Activated CD4-positive, alpha-beta T cell treated with anti-CD3 and anti-CD28 coated beads, Interleukin-2, amount 10 ng/mL, durations not matched to agents 7 days and 5 days (primary cell): ENCODE measurements at places on chromosomes 7 and 10. TPM values are rescaled to one million over a fixed set of nuclear protein-coding genes. Genes with fewer than 3 reads are reported as not detected.

GRCh38 chr10:69646185-69647060, 16.4 kb downstream of the FAM241B start:
- DNase-seq: no peak

DNA sequence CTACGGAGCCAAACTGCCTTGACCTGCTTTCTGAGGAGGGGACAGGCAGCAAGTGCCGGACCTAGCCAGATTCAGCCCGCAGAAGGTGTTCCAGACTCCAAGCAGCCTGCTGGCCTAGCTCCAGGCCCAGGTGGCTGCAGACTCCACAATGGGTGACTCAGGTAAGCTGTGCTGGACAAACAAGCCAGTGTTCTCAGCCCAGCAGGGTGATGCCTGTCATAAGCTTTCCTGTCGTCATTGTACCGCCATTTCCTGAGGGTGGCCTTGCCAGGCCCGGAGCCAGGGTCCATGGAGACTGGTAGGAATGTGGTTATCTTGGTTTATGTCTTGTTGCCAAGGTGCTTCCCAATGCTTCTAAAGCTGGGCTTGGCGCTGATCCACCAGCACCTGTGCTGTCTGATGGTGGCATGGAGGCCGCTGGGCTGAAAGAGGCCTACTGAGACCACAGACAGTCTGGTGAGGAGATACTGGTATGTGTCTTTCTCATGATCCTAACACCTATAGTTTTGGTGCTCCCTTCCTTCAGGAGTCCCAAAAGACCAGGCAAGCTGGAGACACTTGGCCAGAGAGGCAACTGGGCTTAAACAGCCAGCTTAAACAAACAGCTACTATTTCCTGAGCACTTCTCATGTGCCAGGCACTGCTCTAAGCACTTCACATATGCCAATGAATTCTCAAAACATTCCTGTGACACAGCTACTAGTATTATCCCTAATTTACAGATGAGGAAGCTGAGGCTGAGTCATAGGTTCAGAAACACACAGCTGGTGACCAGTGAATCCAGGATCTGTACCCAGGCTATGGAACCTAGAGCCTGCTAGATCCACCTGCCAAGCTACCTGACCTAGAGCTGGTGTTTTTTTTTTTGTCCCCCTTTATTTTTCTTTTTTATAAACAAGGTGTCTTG, 42.0 kb downstream of the ZC3HC1 start:
- no peak for DNase-seq

GRCh38 chr7:151537818-151538561, 18.3 kb upstream of the RHEB start:
- no peak for DNase-seq

- no peak for DNase-seq
These were observed 29.2 kb downstream of the EXOC4 start for GRCh38 chr7:133282094-133282493.

LLCFC1 gene
- total RNA-seq: not detected

GRCh38 chr10:23051855-23052331, 43.5 kb upstream of the MSRB2 start:
- DNase-seq: no peak

DNA sequence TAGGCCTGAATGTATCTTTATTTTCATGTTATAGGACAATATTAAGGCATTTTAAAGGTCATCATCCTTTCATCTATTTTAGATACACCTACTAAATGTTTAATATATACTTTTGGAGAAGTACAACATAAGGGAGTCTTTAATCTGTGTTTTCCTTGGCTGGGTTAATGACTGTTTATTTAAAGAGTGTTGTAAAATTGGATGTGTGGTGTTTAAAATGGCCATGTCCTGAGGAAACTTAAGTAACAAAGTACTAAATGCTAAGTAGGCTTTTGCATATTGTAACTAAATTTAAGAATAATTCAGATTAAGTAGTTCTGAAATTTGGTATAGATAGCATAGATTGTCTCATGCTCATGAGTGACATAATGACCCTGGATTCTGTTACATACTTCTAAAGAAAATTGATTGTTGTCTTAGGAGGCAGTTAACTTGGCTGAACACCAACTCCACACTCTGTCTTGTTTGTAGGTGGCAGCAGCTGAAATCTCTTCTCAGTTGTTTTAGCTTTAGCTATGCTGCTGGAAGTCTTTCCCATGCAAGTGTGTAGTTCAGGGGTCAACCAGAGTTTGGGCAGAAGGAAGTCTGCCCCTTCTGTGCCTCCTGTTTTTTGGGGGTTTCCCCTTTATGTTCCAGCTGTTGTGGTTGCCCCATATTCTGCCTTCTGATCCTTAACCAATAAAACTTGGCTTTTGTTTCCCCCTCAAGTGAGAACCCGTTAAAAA, 29.2 kb downstream of the DLD start:
- DNase-seq: no peak

DNA sequence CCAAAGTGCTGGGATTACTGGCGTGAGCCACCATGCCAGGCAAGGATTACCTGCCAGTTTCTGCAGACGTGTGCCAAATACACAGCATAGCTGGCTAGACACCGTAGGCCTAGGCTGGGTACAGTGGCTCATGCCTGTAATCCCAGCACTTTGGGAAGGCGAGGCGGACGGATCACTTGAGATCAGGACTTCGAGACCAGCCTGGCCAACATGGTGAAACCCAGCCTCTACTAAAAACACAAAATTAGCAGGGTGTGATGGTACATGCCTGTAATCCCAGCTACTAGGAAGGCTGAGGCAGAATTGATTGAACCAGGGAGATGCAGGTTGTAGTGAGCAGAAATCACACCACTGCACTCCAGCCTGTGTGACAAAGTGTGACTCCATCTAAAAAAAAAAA, 868 bp downstream of the RFC2 start:
- no peak for DNase-seq

DNA sequence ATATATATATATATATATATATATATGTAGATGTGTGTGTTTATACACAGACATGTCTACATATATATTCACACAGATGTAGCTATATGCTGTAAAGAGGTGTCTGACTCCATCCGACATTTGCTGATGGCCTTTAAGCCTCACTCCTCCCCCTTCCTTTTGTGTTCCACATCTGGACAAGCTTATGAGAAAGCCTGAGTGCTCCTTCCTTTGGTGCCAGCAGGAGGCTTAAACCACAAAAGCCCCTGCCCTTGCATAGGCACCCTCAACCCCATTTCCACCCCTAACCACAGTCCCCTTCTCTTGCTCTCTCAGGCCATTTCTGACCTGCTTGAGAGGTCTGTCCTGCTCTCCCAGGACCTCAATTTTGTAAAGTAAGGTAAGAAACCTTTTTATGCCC, 98.7 kb downstream of the SVOPL start:
- DNase-seq: no peak

DNA sequence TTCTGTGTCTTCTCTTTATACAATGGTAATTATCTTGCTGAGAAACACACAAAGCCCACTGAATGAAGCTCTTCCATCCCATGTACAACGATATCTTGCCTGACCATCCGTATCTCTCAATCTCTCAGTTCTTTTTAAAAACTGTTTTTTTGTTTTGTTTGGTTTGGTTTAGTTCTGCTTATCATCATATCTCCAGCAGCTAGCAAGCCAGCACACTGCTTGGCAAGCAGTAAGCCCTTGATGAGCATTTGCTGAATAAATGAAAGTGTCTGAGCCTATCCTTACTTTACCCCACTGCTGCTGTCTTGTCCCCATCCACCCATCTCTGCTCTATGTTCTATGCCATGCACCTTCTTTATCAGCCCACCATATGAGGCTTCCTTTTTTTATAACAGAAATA, 34.2 kb downstream of the ITGB1 start:
- no peak for DNase-seq

DNA sequence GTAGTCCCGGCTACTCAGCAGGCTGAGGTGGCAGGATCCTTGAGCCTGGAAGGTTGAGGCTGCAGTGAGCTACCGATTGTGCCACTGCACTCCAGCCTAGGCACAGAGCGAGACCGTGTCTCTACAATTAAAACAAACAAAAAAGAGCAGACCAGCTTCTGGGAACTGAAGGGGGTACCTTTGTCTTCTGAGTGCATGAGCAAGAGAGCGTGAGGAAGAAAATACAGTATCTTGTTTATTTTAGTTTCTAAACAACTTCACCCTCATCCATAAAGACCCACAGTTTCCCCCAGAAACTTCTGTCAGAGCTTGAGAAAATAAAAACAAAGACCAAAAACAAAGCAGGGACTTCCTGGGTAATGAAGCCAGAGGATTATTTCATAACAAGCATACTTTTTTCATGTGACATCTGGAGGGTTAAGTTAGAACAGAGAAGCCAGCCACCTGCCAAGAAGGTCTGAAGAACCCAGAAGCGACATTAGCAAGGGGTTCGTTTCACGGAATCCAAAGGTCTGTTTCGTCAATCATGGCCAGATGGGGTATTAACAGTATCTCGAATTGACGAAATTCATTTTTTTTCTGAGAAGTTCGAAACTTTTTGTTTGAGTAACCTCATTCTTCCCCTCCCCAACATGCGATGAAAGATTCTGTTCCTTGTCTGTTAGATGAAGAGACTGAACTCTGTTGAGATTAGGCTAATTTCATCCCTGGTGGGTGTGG, 10.2 kb upstream of the IL2RA start:
- DNase-seq: no peak
